HT-29 (cell line): ENCODE measurements at places on chromosomes 13 and 19. TPM values are rescaled to one million over a fixed set of nuclear protein-coding genes. Genes with fewer than 3 reads are reported as not detected.

DNA sequence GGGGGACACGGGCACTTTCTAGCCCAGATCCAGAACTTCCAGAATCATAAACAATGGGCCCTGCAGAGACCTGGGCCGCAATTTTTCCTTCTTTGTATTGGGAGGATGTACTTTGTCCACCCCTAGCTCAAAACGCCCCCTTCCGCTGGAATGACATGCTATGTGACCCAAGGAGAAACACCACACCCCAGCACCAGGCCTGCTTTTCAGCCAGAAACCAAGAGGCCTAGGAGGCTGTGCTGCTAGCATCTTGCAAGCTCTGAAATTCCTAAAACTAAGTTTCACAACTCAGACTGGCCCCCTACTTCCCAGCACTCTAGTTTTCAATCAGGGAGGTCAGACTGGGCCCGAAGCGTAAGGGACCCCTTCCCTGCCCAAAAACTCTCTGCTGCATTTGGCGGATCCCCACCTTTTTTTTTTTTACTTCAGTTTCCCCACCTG is 538 bp downstream of the LSM4 start:
- peak; percentile 61 for DNase-seq

GRCh38 chr13:91154558-91155353 is 192.7 kb upstream of the MIR17HG start:
- DNase-seq: no peak

Gene NRTN
- total RNA-seq: 0.21 TPM in 1 of 2 replicates, not detected in the other

- DNase-seq: no peak
Measured at GRCh38 chr13:29165216-29165615, 345.1 kb downstream of the MTUS2 start.

DNA sequence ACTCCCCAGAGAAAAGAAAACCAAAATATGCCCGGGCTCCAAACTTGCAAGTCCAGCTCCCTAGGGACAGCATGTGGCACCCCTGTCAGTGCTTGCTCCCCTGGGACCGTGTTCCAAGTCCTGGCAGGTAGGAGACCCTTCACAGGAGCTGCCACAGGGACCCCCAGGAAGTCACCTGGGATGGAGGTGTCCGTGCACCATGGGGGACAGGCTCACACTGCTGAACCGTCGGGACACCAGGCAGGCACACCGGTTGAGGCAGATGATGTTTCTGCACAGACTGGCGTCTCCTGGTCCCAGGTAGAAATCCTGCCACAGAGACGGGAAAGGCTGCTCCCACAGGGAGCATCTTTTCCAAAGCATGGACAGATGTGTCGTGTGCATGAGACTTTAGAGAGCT is 11.7 kb upstream of the PROZ start:
- DNase-seq: no peak

DNA sequence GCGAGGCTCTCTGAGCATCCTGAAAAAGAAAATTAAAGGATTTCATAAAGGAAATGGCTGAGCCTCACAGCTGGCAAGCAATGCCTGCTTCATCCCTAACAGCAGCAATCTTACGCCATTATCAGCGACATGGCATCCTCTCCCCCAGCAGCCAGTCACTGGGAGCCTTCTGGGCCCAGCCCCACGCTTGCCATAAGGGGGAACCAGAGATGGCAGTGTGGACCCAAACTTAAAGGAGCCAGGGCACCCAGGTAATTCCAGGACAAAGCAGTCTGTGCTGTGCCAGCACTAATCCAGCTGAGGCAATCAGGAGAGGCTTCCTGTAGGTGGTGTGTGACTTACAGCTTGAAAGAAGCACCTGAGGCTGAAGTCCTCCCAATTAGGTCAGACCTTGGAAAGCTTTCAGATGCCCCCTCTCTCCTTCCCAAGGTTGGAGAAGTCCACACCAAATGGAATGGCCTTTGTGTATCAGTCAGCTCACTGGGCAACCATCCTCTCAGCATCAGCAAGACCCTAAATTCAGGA is 10.3 kb downstream of the VSTM2B start:
- no peak for DNase-seq

Gene EBI3
- not detected in 2 replicates for total RNA-seq

Gene KLK3
- not detected in 2 replicates for total RNA-seq

Gene PLVAP
- not detected in 2 replicates for total RNA-seq

DNA sequence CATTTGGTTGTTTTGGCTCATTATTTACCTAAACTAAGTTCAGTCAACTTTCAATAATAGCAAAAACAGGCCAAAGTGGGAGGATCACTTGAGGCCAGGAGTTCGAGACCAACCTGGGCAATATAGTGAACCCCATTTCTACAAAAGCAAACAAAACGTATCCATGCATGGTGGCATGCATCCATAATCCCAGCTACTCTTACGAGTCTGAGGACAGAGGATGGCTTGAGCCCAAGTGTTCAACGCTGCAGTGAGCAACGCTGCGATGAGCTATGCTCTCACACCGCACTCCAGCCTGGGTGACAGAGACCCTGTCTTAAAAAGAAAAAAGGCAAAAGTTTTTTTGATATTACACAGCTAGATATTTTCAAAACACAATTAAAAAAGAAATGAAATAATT is 570.0 kb upstream of the GPC6 start:
- DNase-seq: no peak

DNA sequence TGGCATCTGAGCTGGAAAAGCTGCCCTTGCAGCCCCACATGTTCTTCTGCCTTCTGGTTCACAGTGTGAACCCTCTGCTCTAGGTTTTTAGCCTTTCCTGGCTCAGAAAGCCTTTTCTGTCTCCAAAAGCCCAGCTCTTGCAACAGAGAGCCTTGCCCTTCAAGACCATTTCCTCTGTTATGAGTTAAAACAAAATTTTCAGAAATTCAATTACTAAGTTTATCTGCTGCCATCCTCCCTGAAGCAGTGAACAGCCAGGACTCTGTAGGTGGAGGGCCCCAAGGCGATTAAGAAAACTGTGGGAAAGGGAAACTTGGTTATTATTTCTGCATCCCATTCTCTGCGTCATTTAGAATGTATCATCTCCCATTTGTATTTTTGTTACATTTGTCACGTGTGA is 18.8 kb downstream of the FAM124A start:
- DNase-seq: no peak

GRCh38 chr19:18158467-18158866 is 5.5 kb downstream of the PIK3R2 start:
- no peak for DNase-seq
